ENCODE measurements at places on chromosomes 3 and 15.
A peak's percentile ranks its signal among the peaks of the same experiment; 100 is the strongest.

DNA sequence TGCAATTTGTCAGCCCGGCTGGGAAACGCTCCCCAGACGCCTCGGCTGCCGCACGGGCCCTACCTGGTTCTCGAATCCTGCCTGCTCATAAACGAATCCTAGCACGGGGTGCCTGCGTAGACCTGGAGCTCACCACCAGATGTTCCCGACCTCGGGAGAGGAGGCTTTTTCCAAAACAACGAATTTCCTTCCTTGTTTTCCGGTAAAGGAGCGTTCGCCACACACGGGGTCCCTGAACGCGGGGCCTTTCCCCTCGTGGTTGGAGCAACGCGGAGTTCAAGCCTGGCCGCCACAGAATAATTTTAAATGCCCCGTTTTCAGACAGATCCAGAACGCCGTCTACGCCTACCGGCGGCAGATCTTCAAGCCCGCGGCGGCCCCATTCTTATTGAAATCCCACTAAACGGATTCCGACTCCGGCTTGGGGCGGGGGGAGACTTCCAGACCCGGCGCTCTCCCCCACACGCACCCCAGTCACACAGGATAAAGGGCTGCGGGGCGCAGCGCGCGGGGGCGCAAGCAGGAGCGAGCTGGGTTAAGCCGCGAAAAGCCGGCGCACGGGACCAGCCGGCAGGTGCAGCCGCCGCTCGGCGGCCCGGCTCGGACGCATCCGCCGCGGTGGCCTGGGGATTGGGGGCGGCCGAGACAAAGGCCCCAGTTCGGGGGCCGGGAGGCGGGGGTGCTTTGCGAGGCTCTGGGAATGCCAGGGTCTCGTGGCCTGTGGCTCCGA is 895 bp downstream of the GATA2 start:
- DNase-seq, result no peak

DNA sequence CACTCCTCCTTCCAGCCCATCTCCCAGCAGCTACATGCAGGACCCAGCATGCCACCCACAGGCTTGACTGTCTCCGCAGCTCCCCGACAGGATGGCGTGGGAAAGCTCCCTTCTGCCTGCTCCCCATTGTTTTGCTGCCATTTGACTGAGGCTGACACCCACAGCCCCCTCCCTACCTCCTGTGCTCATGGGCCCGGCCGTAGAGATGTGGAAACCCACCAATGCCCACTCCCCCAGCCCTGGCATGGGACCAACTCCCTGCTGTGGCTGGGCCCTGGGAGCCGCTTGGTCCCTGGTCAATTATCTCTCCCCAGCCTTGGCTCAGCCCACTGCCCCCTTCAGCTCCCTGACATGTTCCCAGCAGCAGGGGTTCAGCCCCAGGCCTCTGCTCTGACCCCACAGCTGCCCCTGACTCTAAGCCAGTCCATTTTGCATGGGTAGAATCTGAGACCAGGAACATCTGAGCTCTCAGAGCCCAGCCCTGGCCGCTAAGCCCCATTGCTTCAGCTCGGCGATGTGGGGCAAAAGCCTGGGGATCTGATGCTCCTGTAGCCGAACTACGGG is 8.2 kb downstream of the C3orf22 start:
- DNase-seq, result no peak

DNA sequence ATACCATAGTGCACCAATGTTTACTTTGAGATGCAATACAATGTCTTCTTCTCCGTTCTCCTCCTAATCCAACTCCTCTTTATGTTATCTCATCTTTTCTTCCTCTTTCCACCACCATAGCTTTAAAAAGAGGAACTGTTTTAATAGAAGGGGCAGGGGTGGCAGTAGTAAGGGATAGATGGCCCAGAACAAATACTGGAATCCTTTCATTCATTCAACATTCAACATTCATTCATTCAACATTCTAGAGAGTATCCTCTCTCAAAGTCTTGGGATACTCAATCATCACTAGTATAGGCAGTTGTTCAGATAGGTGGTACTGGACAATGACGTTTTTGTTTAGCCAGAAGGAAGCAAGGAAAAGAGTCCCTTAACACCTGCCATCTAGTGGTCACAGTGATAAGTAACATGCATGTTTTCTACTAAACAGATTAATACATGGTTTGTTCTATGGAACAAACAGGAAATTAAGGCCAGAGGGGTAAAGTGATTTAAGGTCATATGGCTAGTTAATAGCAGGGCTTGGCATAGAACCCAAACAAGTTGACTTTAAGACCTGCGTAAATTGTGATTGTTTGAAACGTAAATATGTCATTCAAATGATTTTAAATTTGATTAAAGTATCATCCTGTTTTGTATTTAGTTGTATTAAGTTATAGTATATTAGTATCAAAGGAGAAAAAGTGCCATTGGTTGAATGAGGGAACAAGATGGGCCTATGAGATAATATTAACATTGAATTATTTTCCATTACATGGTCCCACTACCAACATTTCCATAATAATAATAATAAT is 26.9 kb upstream of the EHHADH start:
- peak; percentile 34 for DNase-seq

- DNase-seq, result no peak
Observed at GRCh38 chr3:66638717-66639116, 137.9 kb upstream of the LRIG1 start.

DNA sequence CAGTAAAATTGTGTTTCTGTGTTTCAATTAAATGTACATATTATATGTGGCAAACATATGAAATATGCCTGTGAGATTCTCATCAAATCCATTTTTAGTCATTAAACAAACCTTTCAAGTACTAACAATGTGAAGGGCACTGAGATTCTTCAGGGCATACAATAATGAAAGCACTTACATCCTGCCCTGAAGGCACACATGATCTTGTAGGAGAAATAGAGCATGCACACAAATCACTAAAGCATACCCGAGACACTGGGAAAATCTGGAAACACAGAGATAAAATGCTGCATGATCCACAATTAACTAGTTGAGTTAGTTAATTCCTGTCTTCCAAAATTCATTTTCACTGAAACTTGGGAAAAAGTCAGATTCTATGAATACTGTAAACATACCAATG is 810.5 kb upstream of the NECTIN3 start:
- no peak for DNase-seq

GRCh38 chr15:34621675-34622074 is 38.2 kb upstream of the GOLGA8B start:
- DNase-seq, result no peak

DNA sequence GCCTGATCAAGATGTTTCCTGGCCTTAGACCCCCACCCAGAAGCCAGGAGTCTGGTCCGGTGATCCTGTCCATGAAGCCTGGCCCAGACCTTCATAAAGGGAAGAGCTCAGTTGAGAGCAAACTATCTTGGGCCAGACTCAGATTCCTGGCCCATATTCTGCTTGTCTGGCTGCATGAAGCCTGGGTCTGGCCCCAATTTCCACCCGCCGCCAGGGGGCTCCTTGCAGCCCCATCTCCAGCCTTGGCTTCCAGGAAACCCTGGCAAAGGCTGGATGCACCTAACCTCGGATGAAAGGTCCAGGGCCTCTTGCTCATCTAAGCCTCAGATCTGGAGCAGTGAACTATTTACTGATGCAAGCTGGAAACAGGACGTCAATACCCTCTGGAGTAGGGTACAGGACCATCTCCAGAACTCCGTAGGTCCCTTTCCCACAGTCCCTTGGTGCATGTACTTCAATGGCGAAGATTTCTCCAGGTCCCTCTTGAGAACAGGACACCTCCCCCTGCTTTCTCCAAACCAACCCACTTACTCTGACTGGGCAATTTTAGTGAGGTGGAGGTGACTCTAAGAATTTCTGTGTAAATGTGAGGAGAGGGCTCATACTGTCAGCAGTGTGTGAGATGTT is 5.6 kb downstream of the FOXL2 start:
- DNase-seq, result no peak

GRCh38 chr3:4820296-4821121 is 158.7 kb upstream of the BHLHE40 start:
- DNase-seq, result peak; percentile 35

DNA sequence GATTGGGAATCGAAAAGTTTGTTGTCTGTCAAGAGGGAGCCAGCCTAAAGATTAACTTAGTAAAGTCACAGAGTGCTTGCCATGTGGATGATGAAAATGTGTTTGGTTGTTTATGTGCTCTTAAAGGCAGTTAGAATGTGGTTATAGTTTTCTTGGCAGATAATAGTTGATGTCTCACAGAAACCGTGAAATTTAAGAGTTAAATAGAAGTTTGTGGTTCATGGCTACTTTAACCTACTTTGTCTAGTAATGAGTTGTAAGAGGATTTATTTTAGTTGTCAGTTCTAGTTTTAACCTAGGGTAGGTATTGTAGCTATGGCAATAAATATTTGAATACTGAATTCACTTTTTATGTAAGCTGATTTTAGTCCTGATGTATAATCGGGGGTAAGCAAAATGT is 36.4 kb upstream of the EIF3J start:
- DNase-seq, result no peak

DNA sequence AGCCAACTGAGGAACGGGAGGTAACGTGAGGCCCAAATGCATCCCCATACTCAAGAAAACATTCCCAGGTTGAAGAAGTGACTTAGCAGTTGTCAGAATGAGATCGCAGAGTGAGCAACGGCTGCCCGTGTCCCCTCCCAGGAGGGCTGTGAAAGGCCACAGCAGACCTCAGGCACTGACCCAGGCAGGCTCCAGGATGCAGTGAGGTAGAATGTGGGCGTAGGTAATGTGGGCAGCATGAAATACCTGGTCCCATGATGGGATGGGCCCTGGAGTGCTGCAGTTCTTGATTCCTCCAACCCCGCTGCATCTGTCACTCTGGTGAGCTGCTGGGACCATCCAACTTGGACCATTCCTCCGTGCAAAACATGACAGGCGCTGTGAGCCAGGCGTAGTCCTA is 74.8 kb downstream of the NSMCE3 start:
- no peak for DNase-seq

GRCh38 chr15:95291898-95292472 is 1038.5 kb upstream of the NR2F2 start:
- DNase-seq, result peak; percentile 23

- DNase-seq, result no peak
Observed at GRCh38 chr3:191372122-191372521, 41.8 kb upstream of the UTS2B start.

DNA sequence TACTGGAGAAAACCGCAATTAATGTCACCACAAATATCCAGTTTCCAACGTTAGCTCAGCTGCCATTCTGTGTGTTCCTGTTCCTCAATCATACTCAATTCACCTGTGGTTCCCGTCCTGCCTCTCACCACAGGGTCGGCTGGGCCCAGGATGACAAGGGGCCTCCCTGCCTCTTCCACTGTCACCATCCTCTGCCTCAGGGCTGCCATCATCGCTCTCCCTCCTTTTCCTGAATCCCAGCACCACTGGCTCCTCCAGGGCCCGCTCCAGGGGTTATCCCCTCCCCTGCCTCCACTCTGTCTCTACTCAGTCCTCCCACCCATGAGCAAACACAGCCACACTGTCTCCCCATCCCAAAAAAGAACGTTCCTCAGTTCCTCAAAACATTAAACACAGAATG is 170.9 kb upstream of the NSMCE3 start:
- no peak for DNase-seq

DNA sequence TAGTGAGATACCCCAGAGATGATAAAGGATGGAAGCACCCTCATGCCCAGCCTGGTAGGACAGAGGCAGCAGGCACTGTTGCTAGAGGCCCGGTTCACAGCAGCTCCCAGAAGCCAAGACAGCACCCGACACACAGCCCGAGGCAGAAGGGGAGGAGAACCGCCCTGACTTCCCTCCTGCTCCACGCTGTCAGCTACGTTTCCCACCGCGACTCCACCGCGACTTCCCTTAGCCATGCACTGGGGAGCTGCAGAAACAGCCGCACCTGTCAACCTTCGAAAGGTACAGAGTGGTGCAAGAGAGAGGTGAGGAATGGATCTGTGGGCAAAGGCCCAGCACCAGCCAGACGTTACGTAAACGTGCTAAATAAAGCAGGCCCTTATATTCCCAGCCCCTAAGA is 529.2 kb downstream of the GABRG3 start:
- DNase-seq, result no peak

DNA sequence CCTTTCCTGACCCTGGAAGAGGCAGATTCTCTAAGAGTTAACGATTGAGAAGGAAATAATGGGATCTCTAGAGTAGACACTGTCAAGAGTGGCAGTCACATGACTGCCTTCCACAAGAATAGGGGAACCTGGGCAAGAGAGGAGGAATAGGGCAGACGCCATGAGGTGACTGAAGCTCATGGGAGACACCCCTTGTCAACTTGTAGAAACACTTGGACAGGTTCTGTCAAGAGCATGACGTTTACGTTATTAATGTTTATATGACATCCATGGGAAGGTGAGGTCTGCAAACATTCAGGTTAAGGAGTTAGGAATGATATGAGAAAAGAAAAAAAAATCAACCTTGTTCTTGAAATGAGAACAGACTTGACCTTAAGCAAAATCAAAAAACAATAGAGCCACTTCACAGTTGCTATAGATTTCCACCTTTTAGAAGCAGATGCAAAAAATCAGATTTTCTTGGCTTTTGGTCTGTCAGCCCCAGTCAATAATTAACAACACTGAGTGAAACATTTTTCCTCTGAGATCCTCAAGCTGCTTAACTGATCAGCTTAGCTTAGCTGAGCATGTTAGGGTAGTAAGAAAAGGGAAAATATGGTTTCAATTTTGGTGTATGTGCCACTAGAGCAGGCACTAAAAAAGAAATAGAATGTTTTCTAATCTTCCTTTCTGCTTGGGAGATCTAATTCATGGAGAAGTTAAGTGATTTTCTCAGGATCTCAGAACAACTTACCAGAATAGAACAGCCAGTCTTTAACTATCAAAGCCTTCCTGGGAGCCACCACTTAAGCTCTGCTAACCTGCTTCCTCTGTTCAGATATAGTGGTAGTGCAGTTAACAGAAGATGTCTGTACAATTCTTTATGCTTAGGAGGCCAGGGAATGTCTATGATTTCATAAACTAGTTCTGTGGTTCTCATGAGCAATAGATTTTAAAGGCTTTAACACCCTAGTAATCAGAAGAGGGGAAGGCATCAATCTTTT is 116.9 kb downstream of the B3GALNT1 start:
- DNase-seq, result no peak

- no peak for DNase-seq
Observed at GRCh38 chr15:57031605-57032004, 113.2 kb downstream of the TCF12 start.

DNA sequence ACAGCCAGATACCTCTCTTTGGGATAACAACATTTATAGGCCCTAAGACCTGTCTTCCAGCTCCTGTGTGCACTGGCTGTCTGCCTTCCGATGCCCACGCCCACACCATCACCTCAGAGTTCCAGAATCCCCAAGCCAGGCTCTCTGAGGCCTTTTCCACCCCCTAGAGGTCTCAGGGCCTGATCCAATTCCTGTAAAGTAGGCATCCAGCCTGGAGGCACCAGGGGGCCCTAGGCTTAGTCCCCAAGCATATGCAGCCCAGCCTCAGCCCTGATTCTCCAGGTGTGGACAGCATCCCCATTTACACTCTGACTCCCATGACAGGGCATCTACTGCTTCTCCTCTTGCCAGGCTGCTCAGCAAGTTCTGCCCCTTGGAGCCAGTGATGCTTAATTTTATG is 72.7 kb upstream of the CORO2B start:
- no peak for DNase-seq

DNA sequence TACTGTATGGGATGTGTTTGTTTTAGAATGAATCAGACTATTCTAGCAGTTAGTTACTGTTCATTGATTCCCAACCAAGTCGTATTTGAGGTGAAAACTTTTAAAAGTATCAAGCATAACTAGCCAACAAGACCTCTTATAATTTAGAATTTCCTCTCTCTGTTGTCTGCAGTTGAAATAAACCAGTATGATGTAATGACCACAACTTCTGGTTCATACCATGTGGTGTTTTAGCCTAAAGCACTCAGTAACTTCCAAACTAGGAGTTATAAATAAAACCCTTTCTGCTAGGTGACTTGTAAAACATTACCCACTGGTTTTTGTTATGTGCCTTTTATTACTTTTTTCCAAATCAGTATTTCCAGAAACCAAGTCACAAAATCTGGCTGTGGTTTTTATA is 19.8 kb upstream of the P2RY12 start:
- no peak for DNase-seq

Data from CD4-positive, alpha-beta T cell treated with Interleukin-2 at 100 ng/mL for 4 hours (primary cell).